ENCODE measurements at places on chromosomes 6 and 20.

- no peak for DNase-seq
- no peaks in the 10 kb centered on the region for H3K27me3 ChIP-seq
- H3K4me3 ChIP-seq: no peak overlapping the region
Measured at GRCh38 chr6:97049253-97050011, 124.9 kb downstream of the KLHL32 start.

DNA sequence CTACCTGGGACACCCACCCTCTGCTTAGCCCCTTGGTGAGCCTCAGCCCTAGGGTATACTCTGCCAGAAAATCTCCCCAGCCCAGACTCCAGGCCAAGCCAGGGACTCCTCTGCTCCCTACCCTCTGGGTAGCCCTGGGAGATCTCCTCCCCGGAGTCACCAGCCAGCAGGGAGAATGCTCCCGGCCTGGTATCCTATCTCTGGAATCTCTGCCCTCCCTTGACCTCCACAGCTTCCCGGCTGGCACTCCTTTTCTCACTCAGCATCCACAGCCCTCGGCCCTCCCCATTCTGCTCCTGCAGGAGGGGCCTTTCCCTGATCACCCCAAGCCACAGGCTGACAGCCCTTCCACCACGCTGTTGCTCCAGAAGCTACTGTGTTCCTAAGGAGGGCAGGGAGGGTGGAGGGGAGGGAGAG, 22.6 kb downstream of the NOL4L start:
- H3K36me3 ChIP-seq: no peaks in the 10 kb centered on the region
- no peak for DNase-seq
- H3K4me3 ChIP-seq: no peak overlapping the region
- no peaks in the 10 kb centered on the region for H3K27me3 ChIP-seq
- H3K27ac ChIP-seq: no peak overlapping the region

- H3K4me1 ChIP-seq: peaks cover 3% of the 10 kb centered on the region
- no peak overlapping the region for H3K4me3 ChIP-seq
- H3K36me3 ChIP-seq: no peaks in the 10 kb centered on the region
- DNase-seq: no peak
Measured at GRCh38 chr6:150366118-150366778, 2.6 kb upstream of the IYD start.

DNA sequence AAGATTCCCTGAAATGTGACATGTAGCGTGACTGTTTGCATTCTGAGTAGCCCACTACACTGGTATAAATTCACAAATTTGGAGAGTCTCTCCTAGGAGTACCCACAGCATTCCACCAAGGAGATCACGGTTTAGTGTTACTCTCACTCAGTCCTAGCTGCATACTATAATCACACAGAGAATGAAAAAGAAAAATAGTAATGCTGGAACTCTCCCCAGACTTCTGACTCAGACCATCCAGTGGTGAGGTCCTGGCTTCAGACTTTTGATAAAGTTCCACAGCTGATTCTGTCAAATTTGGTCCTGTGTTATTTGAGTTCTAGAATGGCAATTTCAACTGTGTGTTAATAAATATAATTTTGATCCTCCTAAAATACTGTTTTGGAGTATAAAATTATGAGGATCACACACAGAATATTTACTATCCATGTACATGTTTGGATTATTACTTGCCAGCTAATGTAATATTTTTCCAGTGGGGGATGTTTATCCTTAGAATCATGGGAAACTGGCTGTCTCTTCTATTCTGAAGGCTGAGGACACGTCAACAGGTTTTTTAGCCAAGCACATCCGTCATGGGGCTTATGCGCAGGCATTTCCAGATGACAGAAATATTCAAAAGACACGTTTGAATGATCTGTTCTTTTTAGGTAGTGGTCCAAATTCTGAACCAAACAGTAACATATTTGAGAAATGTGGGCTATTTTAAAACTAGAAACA, 5.1 kb upstream of the KIAA0408 start:
- H3K27ac ChIP-seq: no peak overlapping the region
- no peak for DNase-seq
- no peaks in the 10 kb centered on the region for H3K27me3 ChIP-seq
- no peak overlapping the region for H3K4me3 ChIP-seq
- no peaks in the 10 kb centered on the region for H3K36me3 ChIP-seq

DNA sequence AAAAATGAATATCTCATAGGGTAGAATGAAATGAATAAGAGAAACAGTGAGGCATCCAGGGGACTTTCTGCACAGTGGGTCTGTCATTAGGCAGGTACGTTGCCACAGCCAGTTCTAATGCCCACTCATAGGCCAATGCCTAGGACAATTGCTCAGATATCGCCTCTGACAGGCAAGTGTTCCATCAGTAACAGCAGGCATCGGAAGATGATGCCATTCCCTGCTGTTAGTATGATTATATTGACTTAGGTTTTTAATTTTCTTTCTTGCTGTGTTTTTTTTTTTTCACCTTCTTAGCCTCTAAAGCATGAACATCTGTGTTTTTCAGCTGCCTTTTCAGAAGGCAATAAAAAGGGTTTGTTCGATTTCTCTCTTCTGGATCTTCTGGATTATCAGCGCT, 90.7 kb downstream of the PRL start:
- no peak overlapping the region for H3K27ac ChIP-seq
- no peaks in the 10 kb centered on the region for H3K36me3 ChIP-seq
- no peak for DNase-seq
- no peak overlapping the region for H3K4me3 ChIP-seq
- H3K27me3 ChIP-seq: no peaks in the 10 kb centered on the region
- no peaks in the 10 kb centered on the region for H3K4me1 ChIP-seq

DNA sequence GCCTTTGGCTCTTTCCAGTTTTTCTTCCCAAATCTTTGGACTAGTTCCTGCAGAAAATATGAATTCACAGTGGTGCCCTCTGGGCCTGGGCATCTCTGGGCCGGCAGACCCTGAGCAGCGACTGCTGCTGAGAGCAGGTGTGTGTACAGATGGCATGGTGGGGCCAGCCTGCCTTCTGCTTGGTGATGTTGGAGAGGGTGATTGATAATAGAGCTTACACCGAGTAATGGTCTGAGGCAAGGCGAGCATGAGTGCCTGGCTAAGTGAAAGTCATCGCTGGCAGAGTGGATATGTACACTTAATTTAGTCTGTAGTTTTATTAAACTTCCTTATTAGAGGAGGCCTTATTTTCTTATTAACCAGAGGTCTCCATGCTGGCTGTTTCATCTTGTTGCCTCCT, 156.9 kb downstream of the CDKAL1 start:
- no peaks in the 10 kb centered on the region for H3K36me3 ChIP-seq
- no peaks in the 10 kb centered on the region for H3K4me1 ChIP-seq
- H3K27ac ChIP-seq: no peak overlapping the region
- no peaks in the 10 kb centered on the region for H3K27me3 ChIP-seq

GRCh38 chr20:17083738-17084137, 143.1 kb upstream of the PCSK2 start:
- no peaks in the 10 kb centered on the region for H3K4me1 ChIP-seq
- peak; percentile 19 for DNase-seq
- no peaks in the 10 kb centered on the region for H3K27me3 ChIP-seq
- H3K36me3 ChIP-seq: no peaks in the 10 kb centered on the region
- H3K4me3 ChIP-seq: no peak overlapping the region
- no peak overlapping the region for H3K27ac ChIP-seq

DNA sequence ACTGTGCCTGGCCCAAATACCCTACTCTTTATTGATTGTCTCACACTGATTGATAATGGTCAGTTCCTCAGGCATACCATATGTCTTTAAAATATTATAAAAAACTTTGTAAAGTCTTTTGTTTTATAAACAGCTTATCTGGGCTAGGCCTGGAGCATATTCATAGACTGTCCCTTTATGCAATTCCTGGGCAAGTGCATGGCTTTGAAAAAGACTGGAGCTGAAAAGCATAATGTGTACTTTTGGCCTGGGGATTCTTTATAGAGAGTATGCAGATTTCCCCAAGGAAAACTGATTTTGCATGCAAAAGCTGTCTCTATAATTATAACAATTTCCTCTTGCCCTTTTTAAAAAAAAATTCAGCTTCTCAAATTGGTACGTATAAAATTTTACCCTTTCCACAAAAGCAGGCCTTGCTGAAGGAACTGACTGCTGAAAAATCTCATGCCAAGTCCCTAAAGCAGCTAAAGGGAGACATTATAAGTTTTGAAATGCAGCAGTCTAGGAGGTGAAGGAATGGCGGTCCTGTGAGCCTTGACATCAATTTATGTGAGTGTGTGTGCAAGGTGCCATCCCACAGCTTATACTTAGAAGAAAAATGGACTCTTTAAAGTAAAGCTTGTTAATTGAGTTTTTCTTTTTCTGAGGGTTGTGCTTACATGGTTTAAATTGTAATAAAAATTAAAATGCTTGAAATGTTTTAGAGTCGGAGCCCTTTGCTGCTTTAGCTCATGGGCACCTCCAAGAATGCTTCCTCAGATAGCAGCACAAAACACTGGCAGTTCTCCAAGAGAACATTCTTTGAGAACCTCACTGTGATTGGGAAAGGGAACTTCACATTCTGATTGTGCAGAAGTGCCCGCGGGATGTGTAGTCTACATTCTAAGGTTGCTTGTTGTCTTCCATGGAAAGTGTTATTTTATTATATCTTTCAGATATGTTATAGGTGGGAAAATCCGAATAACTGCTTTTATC, 43.9 kb downstream of the PLCB4 start:
- H3K36me3 ChIP-seq: no peaks in the 10 kb centered on the region

DNA sequence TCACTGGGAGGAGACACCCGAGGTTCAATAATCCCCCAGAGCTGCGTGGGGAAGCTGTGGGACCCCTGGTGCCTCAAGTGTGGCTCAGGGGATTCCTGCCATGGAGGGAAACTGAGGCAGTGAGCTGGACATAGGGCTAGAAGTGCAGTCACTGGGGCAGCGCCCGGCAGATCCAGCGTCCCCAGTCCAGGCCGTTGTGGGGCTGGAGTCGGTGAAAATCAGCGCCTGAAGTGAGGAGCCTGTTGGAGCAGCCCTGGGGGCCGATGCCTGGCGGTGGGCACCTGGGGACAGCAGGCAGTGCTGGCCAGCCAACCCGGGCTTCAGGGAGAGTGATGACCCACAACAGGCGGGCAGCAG, 2.2 kb upstream of the COL9A3 start:
- no peak for DNase-seq
- peaks cover 4% of the 10 kb centered on the region for H3K27me3 ChIP-seq
- H3K4me1 ChIP-seq: peaks cover 14% of the 10 kb centered on the region
- H3K27ac ChIP-seq: no peak overlapping the region
- H3K36me3 ChIP-seq: peaks cover 14% of the 10 kb centered on the region

GRCh38 chr6:63213325-63213724, 2.1 kb downstream of the FKBP1C start:
- no peaks in the 10 kb centered on the region for H3K36me3 ChIP-seq
- H3K4me3 ChIP-seq: no peak overlapping the region
- no peak for DNase-seq
- no peak overlapping the region for H3K27ac ChIP-seq
- H3K27me3 ChIP-seq: no peaks in the 10 kb centered on the region
- H3K4me1 ChIP-seq: no peaks in the 10 kb centered on the region

DNA sequence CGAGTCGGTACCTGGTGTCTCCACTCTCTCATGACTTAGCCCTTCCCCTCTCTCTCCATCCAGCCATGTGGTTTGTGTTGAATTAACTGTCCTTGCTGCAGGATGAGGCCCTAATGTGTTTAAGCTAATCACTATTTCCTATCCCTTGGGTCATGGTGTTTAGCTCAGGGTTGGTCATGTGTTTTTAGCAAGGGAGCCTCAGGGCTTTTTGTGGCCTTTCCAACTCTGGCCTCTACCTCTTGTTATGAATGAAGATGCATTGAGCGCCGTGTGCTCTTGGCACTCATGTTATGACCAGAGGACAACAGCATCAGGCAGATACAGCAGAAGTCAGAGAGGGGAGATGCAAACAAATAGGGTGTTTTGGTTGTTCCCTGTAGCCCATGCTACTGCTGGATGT, 674.2 kb upstream of the FLRT3 start:
- no peak overlapping the region for H3K27ac ChIP-seq
- no peak for DNase-seq
- no peak overlapping the region for H3K4me3 ChIP-seq
- no peaks in the 10 kb centered on the region for H3K4me1 ChIP-seq
- no peaks in the 10 kb centered on the region for H3K27me3 ChIP-seq
- H3K36me3 ChIP-seq: no peaks in the 10 kb centered on the region

GRCh38 chr6:152261179-152261578, 376.0 kb downstream of the SYNE1 start:
- no peaks in the 10 kb centered on the region for H3K27me3 ChIP-seq
- no peak overlapping the region for H3K4me3 ChIP-seq
- peaks cover 41% of the 10 kb centered on the region for H3K36me3 ChIP-seq

- DNase-seq: peak; percentile 74
- no peaks in the 10 kb centered on the region for H3K36me3 ChIP-seq
- no peaks in the 10 kb centered on the region for H3K4me1 ChIP-seq
- no peak overlapping the region for H3K4me3 ChIP-seq
- no peak overlapping the region for H3K27ac ChIP-seq
Measured at GRCh38 chr20:58457083-58457695, 58.0 kb downstream of the APCDD1L start.

DNA sequence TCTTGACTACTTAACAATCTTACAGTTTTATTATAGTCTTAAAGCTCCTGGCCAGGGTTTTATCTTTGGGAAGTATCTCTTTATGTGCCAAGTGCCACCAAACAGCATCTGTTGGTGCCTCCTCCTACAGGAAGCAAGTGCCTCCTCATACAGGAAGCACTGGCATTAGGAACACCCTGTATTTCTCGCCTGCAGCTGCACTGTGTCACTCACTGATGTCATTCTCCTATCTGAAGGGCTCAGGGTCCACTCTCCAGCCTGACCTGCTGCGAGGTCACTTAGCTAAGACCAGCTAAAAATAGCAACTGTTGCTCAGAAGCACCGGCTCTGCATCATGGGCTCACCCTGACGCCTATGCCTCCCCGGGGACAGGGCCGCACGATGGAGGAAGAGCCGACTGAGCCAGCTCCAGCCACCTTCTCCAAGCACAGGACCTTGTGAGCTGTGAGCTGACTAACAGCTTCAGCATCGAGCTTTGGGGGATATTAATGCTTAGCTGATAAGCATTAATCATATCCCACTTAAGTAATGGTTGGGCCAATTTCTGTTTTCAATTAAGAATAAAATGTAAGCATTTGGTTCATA, 66.3 kb upstream of the CD93 start:
- H3K4me3 ChIP-seq: no peak overlapping the region
- no peaks in the 10 kb centered on the region for H3K27me3 ChIP-seq
- H3K27ac ChIP-seq: peak overlapping the region; percentile 3

- no peaks in the 10 kb centered on the region for H3K27me3 ChIP-seq
- DNase-seq: no peak
- H3K36me3 ChIP-seq: peaks cover 34% of the 10 kb centered on the region
- H3K4me3 ChIP-seq: no peak overlapping the region
- no peak overlapping the region for H3K27ac ChIP-seq
- H3K4me1 ChIP-seq: no peaks in the 10 kb centered on the region
Measured at GRCh38 chr20:3194617-3195280, 9.7 kb downstream of the DDRGK1 start.

GRCh38 chr20:63159826-63160640, 55.9 kb downstream of the YTHDF1 start:
- H3K4me1 ChIP-seq: no peaks in the 10 kb centered on the region
- no peak overlapping the region for H3K4me3 ChIP-seq
- H3K27ac ChIP-seq: no peak overlapping the region
- H3K36me3 ChIP-seq: no peaks in the 10 kb centered on the region
- no peaks in the 10 kb centered on the region for H3K27me3 ChIP-seq
- no peak for DNase-seq

GRCh38 chr6:167904791-167905190, 78.1 kb downstream of the AFDN start:
- no peaks in the 10 kb centered on the region for H3K4me1 ChIP-seq
- no peak overlapping the region for H3K4me3 ChIP-seq
- H3K27ac ChIP-seq: no peak overlapping the region
- H3K27me3 ChIP-seq: no peaks in the 10 kb centered on the region

- DNase-seq: no peak
- no peaks in the 10 kb centered on the region for H3K4me1 ChIP-seq
- H3K36me3 ChIP-seq: no peaks in the 10 kb centered on the region
Measured at GRCh38 chr6:168524571-168525001, 83.6 kb downstream of the SMOC2 start.

All from kidney (tissue), 22 donors.